DMS79 treated with DMSO at 0.1 percent for 48 hours (cell line): ENCODE measurements at places on chromosomes 2 and 18.

DNA sequence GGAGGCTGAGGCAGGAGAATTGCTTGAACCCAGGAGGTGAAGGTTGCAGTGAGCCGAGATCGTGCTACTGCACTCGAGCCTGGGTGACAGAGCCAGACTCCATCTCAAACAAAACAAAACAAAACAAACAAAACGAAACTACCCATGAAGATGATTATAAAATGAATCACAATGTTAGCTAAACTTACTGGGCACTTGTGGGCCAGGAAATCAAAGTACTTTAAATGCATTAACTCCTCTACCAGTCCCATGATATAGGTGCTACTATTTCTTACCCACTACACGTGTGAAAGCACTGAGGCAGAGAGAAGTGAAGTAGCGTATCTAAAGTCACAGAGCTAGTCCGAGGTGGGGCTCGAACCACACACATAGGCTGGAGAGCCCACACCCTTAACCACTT is 53.6 kb downstream of the POLE4 start:
- DNase-seq: no peak

DNA sequence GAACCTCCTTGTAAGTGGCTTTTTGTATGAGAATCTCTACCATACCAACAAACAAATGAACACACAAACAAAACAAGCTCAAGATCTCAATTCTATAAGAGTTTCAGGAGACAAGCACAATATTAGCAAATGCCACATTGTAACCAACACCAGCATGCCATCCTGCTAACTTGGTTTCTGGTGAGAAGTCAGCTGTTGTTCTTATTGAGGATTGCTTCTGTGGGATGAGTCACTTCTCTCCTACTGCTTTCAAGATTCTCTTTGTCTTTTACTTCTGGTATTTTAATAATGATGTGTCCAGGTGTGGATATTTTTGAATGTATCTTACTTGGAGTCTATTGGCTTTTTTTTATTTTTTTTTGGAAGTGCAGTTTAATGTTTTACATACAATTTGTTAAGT is 131.7 kb downstream of the BCL2L11 start:
- DNase-seq: no peak

GRCh38 chr18:23867006-23867405 is 147.5 kb upstream of the TTC39C start:
- no peak for DNase-seq

- DNase-seq: no peak
Measured at GRCh38 chr2:171878481-171878993, 15.5 kb downstream of the SLC25A12 start.

GRCh38 chr2:96729748-96730147 is 10.1 kb downstream of the LMAN2L start:
- no peak for DNase-seq

GRCh38 chr2:184685999-184686841 is 87.9 kb downstream of the ZNF804A start:
- no peak for DNase-seq

DNA sequence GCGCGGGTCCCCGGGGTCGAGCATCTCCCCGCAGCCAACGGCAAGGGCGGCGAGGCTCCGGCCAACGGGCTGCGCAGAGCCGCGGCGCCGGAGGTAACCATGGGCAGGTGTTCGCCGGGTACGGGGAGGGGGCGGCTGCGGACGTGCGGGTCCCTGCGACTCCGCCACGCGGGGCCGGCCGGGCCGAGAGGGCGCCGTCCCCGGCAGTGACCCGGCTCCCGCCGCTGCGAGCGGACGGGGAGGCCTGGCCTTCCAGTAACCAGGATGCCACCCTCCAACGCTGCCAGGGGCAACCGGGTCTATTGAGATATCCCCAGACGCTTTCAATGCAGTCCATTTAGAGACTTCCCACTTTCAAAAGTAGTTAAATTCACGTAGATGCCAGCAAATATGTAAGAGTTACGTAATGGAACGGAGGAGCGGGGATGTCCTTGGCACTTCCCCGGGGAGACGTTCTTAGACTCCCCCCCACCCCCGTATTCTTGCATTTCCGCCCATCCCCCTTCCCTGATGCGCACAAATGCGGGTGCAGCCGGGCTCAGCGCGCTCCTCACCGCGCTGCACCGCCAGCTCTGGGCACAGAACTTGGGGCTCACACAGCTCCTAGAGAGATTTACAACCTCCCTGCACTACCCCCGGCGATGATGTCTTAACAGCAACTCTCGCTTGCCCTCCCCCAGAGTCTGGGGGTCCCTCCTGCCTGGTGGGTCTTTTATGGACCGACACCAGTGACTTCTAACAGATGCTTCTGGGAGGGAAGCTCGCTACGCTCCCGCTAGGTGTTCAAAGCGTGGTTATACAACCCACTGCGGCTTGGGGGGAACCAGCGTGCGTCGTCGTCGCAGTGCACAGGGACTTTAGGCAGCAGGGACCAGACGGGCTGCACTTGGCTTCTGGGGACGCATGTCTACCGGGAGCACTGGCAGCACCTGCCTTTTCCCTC is 657 bp downstream of the SGPP2 start:
- no peak for DNase-seq

DNA sequence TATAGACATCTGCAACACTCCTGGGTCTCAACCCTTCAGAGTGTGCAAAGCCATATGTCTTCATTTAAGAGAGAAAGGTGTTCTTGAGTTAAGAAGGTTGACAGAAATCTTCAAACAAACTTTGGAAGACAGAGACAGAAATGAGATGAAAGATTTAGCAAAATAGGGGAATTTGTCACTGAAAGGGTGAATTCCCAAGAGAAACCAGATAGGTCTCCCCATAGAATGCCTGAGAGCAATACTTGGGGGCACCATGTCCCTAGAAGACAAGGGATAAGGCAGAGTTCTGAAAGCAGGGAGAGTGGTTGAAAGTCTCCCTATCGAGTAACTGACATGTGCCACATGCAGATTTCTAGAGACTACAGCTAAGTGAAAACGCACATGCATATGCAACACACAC is 50.0 kb downstream of the AP1S3 start:
- no peak for DNase-seq

GRCh38 chr18:27713037-27713737 is 463.7 kb downstream of the CDH2 start:
- peak; percentile 59 for DNase-seq

- DNase-seq: no peak
Measured at GRCh38 chr2:219081701-219082331, 21.1 kb upstream of the IHH start.

DNA sequence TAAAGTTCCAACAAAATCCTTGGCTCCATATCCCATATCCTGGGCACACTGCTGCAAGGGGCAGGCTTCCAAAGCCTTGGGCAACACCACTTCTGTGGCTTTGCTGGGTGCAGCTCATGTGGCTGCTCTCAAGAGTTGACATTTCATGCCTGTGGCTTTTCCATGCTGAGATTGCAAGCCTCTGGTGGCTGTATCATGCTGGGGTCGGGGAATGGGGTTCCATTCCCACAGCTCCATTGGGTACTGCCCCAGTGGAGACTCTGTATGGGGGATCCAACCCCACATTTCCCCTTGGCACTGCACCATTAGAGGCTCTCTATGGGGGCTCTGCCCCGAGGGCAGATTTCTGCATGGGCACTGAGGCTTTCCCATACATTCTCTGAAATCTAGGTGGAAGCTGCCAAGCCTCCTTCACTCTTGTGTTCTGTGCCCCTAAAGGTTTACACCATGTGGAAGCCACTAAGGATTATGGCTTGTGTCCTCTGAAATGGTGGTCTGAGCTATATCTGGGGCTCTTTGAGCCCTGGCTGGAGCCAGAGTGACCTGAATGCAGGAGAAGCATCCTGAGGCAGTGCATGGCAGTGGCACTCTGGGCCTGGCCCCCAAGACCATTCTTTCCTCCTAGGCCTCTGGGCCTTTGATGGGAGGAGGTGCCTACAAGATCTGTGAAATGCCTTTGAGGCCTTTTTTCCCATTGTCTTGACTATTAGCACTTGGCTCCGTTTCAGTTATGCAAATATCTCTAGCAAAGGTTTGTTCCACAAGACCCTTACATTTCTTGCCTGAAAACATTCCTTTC is 107.9 kb downstream of the PTGR3 start:
- DNase-seq: no peak

DNA sequence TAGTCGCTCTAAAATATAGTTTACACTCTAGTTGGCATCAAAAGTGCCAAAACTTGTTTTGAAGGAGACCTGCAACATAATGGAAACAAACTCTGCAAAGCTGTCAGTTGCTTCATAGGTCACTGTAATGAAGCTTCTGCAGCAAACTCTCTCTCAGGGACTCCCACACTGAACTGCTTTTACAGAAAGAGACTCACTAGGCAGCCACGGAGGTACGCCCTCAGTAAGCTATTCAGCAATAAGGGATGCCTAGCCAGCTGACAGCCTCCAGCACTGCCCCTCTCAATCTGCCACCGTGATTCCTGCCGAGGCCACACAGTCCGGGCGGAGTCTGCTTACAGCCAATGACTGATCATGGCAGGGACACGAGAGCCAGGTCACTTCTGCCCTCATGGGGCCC is 51.1 kb downstream of the COLEC12 start:
- no peak for DNase-seq

DNA sequence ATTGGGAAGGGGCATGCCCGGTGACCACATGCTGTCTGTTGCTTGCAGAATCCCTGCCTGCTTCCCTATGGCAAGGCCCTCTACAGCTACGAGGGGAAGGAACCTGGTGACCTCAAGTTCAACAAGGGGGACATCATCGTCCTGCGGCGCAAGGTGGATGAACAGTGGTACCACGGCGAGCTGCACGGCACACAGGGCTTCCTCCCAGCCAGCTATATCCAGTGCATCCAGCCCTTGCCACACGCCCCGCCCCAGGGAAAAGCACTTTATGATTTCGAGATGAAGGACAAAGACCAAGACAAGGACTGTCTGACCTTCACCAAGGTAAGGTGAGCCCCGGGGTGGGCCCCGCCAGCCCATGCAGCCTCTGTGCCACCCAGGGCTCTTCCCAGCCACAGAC is 218.6 kb downstream of the SH3RF3 start:
- no peak for DNase-seq

- DNase-seq: no peak
Measured at GRCh38 chr18:12406371-12407111, 1.2 kb upstream of the PRELID3A start.

DNA sequence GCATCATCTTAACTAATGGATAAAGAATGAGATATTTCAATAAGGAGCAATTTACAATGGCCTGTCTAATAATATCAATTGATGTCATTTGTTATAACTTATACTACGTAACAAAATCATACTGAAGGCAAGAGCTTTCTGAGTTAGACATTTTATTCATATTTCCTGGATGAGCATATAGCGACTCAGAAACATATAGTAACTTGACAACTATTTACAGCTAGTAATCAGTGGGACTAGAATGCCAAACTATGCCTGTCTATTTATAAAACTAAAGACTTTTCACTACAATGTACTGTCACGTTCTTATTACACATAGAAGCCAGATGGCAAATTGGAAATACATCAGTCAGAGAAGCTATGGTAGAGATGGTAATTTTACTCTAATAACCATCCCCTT is 766.2 kb upstream of the TMEFF2 start:
- no peak for DNase-seq

- no peak for DNase-seq
Measured at GRCh38 chr2:105102963-105103421, 65.1 kb downstream of the MRPS9 start.

DNA sequence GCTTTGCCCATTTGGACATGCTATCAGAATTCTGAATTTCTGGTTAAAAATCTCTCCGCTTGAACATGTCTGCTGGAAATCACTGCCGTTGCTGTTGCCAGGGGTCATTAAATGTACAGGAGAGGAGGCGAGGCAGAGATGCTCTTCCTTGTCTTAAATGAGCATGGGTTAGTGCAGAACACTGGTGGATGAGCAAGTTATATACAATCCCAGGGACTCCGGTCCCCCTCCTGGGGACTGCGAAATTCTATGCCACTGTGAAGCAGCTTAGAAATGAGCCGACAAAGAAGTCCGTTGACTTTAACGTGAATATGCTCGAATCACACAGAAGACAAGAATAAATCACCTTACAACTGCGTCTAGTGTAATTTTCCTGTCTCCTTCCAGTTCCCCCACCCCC is 95.1 kb upstream of the KLHL14 start:
- DNase-seq: no peak

- no peak for DNase-seq
Measured at GRCh38 chr2:80102026-80102425, 202.5 kb downstream of the LRRTM1 start.

- no peak for DNase-seq
Measured at GRCh38 chr2:70979626-70980025, 1.2 kb downstream of the ANKRD53 start.

GRCh38 chr2:206766057-206766930 is 888 bp downstream of the FASTKD2 start:
- no peak for DNase-seq

- no peak for DNase-seq
Measured at GRCh38 chr2:157786663-157787363, 89.3 kb downstream of the ACVR1 start.

GRCh38 chr2:207083361-207084110 is 82.2 kb downstream of the KLF7 start:
- DNase-seq: no peak

- DNase-seq: no peak
Measured at GRCh38 chr18:11823545-11823944, 27.7 kb upstream of the CHMP1B start.

GRCh38 chr18:2825613-2826175 is 21.1 kb upstream of the EMILIN2 start:
- DNase-seq: no peak

- DNase-seq: no peak
Measured at GRCh38 chr18:12334863-12335262, 26.8 kb downstream of the TUBB6 start.

DNA sequence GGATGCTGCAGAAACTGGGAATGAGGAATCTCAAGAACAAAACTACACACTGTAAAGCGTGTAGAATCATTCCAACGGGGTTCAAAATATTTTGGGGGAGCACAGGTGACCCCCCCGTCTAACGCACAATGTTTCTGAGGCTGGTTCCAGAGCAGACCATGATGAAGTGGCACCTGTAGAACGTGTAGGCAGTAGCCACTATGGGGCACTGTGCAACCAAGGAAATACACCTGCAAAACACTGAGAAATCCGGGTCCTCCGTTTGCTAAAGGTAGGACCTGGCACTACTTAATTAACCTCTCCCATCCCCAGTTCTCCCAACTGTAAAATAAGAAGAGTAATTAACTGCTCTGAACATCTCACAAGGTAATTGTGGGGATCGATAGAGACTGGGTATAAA is 22.6 kb downstream of the ST6GAL2 start:
- no peak for DNase-seq

DNA sequence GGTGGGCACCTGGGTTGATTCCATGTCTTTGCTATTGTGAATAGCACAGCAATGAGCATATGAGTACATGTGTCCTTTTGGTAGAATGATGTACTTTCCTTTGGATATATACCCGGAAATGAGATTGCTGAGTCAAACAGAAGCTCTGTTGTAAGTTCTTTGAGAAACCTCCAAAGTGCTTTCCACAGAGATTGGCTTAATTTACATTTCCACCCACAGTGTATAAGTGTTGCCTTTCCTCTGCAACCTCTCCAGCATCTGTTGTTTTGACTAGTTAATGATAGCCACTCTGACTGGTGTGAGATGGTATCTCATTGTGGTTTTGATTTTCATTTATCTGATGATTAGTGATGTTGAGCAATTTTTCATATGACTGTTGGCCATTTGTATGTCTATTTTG is 194.8 kb downstream of the ZNF804A start:
- no peak for DNase-seq

GRCh38 chr2:29104688-29105087 is 10.5 kb upstream of the CLIP4 start:
- no peak for DNase-seq
